ENCODE measurements at places on chromosomes 2 and 18.

DNA sequence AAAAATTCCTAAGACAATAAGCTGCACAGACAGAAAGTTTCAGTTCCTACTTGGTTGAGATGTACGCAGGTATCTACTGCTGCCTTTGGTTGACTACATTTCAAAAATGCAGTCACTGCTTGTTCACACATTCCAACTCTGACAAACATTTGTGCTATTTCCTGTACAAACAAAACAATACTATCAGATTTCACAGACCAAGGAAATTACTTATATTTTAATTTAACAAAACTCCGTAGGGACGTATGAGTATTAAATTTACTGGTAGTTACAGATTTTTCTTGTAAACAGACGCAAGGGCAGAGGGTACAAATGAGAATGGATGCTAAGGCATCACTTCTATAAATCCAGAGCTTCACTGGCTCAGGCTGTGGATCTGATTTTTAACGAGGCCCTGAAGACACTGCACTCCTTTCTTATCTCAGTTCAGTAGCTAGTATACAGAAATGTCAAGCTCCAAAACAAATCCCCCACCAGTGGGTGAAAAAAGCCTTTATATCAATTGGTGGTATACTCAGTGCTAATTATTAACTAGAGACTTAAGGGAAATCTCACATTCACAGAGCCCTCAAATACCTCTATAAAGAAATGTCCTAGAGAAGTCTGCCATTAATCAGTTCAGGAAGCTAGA lies 31.7 kb upstream of the TTC32 start:
- DNase-seq: no peak

DNA sequence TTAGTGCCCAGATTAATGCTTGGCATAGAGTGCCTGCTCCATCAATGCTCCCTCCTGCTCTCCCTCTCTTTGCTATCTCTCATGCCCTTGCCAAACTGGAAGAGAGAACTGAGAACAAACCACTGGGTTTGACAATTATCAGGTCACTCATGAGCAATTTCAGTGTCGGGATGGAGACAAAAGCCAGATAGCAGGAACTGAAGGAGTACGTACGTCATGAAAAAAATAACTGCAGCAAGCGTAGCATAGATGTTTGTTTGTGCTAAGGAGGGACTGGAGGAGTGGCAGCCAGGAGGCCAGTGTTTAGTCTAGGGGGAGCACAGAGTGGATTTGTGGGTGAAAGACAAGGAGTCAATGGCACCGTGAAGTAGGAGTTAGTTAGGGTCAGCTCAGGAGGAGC lies 113.3 kb downstream of the POLE4 start:
- DNase-seq: no peak

- peak; percentile 6 for DNase-seq
Measured at GRCh38 chr18:30970196-30970816, 72.2 kb downstream of the DSC3 start.

- peak; percentile 53 for DNase-seq
Measured at GRCh38 chr2:68320118-68320641, 431 bp upstream of the CNRIP1 start.

DNA sequence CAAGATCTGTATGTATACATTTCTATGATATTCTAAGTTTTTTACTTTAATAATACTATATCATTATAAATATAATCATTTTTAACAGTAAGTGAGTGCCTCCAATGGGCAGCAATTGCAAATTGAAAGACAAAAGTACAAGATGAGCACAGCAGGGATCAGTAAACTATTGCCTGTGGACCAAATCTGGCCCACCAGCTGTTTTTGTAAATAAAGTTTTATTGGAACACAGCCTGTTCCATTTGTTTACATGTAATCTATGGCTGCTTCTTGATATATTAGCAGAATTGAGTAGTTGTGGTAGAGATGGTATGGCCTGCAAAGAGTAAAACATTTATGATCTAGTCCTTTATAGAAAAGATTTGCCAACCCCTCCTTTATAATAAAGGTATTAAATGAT lies 43.2 kb downstream of the CHST9 start:
- DNase-seq: no peak

- no peak for DNase-seq
Measured at GRCh38 chr2:230164139-230164538, 55.6 kb downstream of the SP110 start.

GRCh38 chr2:71815701-71816474 lies 331.8 kb downstream of the CYP26B1 start:
- no peak for DNase-seq

DNA sequence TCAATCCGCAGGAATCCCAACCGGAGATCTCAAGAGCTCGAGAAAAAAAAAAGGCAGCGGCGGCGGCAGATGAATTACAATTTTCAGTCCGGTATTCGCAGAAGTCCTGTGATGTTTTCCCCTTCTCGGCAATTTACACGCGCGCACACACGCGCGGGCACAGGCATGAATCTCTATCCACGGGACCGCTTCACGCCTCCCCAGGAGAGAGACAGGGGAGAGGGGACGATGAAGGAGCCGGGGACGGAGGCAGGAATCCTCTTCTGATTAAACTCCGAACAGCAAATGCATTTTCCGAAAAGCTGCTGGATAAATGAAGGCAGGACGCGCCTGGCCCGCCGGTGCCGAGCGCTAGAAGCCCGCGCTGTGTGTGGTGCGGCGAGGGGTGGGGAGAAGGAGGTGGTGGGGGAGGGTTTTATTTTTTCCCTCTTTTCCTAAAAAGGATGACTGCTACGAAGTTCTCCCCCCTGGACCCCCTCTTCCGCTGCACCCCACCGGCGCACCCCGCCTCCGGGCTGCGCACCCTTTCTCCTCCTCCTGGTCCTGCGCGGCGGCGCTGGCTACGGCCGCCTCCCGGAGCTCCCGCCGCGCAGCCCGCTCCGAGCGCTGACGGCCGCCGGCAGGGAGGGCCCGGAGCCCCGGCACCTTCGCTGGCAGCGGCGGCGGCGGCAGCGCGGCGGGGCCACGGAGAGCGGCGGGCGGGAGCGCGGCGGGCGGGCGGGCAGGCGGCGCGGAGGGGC lies at the start of gene BCL2:
TSS of gene BCL2 (minus strand) at position 387 of the 740 bp plus-strand sequence.
- peak; percentile 45 for DNase-seq
